ENCODE measurements at places on chromosomes 5 and 9.
A peak's percentile ranks its signal among the peaks of the same experiment; 100 is the strongest.

DNA sequence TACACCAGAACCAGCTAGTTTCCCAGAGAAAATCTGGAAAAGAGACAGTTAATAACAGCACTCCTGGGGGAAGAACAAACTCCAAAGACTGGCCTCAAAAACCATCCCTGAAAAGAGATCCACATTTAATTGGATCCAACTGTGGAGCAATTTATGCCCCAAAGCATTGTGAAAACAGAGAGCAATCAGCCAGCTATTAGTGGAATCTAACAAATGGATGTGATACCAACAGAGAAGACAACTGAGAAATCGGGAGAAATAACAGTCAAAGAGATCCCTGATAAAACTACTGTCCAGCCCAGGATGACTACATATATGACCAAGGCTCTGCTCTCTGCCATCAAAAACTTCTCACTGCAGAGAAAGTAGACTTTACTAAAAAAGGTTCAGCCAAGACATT is 40.5 kb upstream of the TRIO start:
- no peak for DNase-seq

- DNase-seq = peak; percentile 40
These were observed 717.9 kb upstream of the WWC1 start for GRCh38 chr5:167573370-167574127.

GRCh38 chr5:18553269-18553668 is 919.0 kb downstream of the TAF11L14 start:
- DNase-seq = peak; percentile 87

- peak; percentile 29 for DNase-seq
These were observed 84.5 kb downstream of the ACER2 start for GRCh38 chr9:19493174-19493811.

DNA sequence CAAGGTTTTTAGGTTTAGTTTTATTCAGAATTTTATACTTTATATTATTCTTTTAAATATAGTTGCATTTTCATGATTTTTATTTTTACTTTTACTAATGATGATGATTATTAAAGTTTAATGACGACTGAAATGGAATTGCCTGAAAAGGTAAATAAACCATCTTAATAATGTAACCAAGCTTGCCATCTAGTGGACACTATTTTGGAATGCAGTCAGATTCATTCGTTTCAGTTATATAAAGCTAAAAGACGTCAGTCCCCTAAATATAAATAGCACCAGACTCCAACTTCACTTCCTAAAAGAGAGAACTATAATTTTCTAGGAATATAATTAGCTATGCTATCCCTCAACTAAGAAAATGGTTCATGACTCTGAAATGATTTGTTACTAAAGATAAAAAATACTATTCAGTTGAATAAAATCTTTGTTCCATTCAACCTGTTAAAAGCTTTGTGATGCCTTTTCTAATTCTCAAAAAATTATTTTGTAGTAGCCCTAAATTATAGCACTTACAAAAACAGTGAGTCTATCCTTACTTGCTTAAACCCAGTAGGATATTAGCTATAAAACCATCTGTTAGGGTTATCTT is 19.9 kb downstream of the ABITRAM start:
- DNase-seq = peak; percentile 45

DNA sequence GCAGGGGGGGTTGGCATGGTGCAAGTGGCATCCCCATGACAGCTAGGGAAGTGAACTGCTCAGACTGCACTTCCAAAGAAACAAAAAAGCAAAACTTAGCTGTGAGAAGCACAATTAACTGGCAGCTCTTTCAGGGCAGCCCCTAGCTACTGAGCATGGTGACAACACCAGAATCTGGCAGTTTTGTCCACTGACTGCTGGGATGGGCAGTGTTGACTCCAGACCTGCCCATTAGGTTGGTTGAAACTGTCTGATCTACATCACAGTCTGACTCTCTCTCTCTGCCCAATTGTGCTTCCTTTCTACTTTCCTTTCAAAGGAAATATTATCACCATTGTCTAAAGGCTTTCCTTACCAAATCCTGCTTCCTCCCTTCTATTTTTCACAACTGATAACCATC is 12.5 kb upstream of the RAD23B start:
- DNase-seq = no peak

DNA sequence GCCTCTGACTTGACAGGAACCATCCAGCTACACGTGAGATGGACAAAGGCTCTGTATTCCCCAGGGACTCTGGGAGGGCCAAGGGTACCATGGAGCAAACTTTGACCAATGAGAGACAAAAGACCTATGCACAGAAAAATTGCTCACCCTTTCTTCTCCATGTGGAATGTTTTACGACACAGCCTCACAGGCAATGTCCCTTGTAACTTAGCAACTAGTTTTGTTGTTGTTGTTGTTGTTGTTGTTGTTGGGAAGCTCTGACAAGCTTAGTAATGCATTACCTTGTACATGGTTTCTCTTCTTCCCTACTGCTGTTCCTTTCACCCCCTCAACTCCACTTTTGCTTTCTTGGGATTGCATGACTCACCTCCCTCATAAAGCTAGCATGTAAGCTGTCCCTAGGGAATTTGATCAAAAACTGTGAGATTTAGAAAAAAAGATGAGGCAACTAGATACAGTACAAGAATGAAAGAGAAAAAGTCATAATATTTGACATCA is 550.9 kb downstream of the RAB3C start:
- no peak for DNase-seq

- no peak for DNase-seq
These were observed 31.7 kb downstream of the HSDL2 start for GRCh38 chr9:112411626-112412027.

- DNase-seq = no peak
These were observed 275.6 kb downstream of the KDM4C start for GRCh38 chr9:7033076-7034045.
